ENCODE measurements at places on chromosomes 5 and 9.

- DNase-seq, result no peak
Measured at GRCh38 chr5:40799258-40799657, 1.1 kb upstream of the PRKAA1 start.

DNA sequence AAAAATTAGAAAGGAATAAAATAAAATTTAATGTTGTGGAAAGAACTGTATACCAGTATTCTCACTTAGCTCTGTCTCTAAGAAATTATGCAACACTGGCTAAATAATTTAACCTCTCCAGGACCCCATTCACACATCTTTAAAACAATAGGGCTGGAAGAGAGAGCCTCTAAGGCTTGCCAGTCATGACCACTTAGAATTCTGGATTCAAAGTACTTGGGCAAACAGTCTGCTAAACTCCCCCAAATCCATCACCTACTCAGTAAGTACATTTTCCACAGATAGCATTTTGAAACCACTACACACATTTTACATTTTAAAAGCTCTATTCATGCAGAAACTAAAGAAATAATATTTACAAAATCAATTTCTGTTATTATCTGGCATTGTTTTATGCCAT is 291.7 kb downstream of the TMEM167A start:
- DNase-seq, result no peak

GRCh38 chr9:115367780-115368525 is 250.0 kb upstream of the TNC start:
- DNase-seq, result no peak

- DNase-seq, result no peak
Measured at GRCh38 chr5:10982626-10983025, 221.6 kb upstream of the DAP start.

- DNase-seq, result no peak
Measured at GRCh38 chr9:96130970-96131369, 171.0 kb downstream of the HSD17B3 start.

DNA sequence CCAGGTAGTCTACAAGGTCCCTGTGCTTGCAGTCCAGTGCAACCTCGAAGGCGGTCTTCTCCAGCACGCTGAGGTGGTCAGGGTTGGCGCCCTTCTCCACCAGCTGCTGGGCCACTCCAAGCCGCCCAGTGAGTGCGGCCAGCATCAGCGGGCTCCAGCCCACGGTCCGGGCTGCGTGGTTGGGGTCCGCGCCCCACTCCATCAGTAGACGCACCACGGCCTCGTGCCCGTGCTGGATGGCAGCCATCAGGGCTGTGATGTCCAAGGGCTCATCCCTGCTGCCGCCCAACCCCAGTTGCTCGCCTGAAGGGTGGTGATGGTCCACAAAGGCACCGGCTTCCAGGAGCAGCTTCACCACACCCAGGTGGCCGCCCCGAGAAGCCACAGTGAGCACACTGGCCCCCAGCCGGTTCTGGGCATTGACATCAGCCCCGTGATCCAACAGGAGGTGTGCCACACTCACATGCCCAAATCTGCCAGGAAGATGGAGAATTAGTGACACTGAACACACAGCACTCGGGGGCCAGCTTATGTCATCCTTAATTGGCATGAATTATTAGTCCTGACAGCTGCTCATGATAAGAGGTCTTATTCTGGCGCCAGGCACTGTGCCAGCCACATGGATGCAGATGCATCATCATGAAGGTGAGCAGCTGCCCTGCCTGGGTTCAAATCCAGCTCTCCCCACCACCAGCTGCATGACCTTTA is 6.1 kb downstream of the ANKS6 start:
- no peak for DNase-seq

- no peak for DNase-seq
Measured at GRCh38 chr5:158261674-158262367, 402.9 kb upstream of the CLINT1 start.

DNA sequence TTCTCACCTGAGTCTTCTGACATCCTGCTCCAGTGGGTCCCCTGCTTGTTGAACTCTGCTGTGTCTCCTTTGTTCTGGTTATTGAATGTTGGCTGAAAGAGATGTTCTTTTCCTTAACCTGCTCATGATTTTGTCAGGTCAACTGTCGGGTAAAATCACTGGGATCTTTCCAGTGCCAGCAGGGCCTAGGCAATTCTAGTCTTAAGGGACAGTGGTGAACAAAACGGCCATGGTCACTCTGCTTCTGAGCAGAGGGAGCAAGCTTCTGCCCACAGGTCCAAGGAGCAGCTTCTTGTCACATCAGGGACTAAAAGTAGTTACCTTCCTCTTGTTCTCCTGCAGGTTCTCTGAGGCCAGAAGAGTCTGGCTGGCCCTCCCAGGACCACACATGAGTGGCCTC is 65.6 kb downstream of the SEC61B start:
- no peak for DNase-seq

GRCh38 chr5:55997742-55998351 is 3.1 kb upstream of the IL6ST start:
- no peak for DNase-seq
